ENCODE measurements at places on chromosomes 6 and 20. TPM values are rescaled to one million over a fixed set of nuclear protein-coding genes. Genes with fewer than 3 reads are reported as not detected.

DNA sequence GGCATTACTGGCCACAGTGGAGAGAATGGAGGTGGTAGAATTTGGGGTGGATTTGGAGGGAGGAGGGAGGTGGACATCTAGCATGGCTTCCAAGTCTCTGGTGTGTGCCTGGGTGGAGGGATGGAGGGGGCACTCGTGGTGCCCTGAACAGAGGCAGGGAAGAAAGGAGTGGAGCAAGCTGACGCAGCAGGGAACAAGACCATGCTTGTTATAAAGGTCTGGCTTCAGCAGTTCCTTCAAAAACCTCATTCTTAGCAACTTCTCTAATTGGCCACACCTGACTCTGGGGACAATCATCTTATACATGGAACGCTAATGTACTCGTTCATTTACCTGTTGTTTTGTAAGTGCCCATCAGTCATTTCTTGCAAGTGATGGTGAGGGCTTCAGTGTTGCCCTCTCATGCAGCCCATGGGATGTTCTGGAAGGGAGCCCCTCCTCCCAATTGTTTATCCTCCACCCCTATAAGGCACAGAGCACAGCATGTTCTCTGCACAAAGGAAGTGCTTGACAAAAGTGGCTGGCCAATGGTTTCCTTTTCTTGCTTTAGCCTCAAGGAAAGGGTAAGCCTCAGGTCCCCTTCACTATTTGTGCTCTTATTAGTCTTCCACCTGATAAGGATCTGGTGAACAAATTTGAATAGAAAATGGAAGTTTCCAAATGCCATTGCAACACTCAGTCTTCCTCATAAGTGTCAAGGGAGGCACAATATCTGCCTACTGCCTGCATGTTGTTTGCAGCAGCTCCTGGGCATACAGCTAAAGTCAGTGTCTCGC is 39.3 kb downstream of the GFOD1 start:
- no peak for DNase-seq

HEY2 gene
- 11.3 TPM for total RNA-seq

DNA sequence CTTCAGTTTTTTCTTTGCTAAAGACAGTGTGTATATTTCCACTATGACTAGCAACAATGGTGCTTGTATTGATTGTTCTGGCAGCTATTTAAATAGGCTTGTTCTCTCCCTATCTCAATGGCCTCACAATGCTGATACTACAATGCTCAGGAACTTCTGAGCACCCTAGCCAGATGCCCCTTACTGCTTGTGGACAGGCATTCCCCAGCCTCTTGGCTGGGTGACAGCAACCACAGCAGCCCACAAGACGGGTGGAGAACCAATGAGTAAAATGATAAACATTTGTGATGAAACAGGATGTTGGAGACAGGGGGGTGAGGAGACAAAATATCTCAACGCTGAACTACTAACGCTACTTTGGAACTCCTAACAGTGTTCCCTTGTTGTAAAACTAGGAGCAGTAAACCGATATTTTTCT is 42.3 kb downstream of the HIVEP2 start:
- no peak for DNase-seq

XKR7 gene
- 4.9 TPM for total RNA-seq
